ENCODE measurements at places on chromosomes 5 and 9.

DNA sequence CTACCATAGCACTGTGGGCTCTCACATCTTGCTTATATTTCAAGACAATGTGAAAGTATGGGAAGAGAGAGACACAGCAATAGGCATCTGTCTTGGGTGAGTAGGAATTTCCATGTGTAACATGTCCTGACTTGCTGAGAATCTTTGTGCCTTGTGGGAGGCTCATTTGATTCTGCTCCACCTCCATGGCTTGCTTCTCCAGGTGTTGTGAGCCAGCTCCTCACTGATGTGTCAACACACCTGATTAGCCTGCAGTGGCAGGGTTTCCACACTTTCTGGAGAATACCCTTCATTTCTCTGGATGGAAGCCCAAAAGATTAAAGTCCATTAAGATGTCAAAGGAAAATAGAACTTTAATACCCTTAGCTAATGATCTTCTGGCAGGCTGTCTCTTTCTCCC is 613.6 kb downstream of the ZNF608 start:
- no peak for DNase-seq

DNA sequence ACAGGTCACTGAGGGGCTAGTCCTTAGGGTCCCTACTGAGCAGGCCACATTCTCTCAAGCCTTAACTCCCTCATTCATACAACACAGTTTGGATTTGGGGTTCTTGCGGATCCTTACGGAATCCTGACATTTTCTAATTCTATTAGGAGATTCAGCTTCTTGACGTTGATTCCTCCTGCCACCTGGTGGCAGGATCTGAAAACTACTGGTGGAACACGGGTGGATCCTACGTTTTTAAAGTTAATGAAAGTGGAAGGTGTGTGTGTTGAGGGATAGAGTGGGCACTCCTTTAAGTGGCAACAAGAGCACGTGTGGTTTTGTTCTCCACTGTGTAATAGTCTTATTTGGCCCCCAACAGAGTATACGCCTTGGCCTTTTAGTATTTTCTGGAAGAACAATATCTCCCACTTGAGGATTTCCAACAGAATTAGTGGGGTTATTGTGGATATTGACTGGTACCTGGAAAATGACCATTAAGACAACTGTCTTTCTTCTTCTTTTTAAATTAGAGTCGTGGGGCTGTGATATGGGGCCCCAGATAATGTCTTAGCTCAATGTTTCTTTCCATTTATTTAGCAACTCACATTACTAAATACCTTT is 25.2 kb downstream of the SLC28A3 start:
- DNase-seq, result peak; percentile 55

DNA sequence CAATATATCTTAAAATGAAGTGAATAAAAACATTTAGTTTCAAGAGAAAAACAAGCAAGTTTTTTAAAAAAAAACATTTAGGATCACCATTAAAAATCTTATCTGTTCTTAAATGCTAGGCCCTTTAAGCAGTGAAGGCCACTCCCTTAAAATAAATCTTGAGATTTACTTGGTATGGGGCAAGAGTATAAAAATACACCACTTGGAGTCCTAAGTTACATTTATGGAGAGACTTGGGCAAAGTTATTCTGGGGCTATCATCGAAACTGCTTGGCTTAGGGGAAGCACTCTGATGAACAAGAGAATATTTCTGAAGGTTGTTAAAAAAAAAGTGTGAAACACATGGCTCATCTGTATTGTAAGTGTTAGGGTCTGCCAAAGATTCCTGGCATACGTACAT is 97.4 kb downstream of the NR3C1 start:
- DNase-seq, result no peak

DNA sequence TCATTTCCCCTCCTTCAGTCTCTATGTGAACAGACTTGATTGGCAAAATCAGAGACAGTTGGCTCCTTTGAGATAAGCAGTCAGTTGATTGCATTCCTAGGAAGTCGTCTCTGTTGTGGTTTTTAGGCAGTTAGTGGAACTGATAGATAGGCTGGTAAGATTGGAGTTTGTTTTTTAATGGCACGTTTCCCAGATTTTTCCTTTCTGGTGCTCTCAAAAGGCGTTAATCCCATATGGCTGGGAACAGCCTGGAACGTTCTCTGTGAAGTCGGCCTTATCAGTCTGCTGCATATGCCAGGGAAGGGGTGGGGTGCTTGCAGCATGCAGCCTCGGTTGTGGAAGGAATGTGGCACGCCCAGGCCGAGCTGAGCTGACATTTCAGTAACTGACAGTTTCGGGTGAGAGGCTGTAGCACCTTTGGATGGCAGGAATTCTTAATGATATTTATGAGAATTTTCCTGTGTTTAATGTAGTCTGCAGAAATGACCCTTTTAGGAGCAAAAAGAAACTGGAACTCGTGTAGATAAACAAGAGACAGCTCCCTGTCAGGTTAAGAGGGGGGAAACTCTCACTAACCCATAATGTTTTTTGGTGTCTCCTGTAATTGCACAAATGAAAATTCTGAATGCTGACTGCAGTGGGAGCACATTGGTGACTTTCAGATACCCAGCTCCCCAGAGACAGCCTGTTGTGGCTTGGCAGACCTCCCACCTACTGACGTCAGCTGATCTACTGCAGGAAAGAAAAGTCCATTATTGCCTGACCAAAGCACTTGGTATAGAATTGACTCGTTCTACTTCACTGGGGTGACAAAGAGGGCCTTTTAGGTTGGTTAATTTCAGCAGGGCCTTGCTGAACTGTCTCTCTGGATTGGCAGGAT is 6.3 kb downstream of the SPTAN1 start:
- peak; percentile 77 for DNase-seq

DNA sequence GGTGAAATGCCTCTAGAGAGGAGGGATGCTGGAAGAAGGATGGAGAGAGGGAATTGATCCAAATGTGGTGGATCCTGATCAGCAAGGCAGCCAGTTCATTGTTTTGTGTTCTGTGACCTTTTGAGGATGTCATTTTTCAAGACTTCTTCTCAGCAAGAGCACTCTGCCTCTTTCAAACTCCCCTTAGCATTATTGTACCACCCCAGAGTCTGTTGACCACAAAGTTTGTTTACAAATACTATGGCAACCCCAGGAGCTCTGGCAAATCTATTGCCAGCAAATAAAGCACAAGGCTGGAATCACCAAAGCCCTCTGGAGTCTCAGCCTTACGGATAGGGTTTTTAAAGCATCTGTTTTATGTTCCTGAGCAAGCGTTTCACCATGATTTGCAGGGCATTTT is 76.2 kb upstream of the SLC1A3 start:
- no peak for DNase-seq
